OCI-M1 (cell line): ENCODE measurements at places on chromosomes 13 and 19.

- no peak for DNase-seq
Observed at GRCh38 chr13:48255954-48256353, 22.9 kb downstream of the ITM2B start.

DNA sequence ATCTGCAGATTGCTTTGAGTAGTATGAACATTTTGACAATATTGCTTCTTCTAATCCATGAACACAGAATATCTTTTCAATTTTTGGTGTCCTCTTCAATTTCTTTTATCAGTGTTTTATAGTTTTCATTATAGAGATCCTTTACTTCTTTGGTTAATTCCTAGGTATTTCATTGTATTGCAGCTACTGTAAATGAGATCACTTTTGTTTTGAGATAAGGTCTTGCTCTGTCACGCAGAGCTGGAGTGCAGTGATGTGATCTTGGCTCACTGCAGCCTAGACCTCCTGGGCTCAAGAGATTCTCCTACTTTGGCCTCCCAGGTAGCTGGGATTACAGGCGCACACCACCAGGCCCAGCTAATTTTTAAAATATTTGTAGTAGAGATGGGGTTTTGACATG is 9.8 kb downstream of the CYP2A7 start:
- peak; percentile 76 for DNase-seq

GRCh38 chr13:112893570-112894422 is 75.2 kb upstream of the MCF2L start:
- DNase-seq: peak; percentile 48

- no peak for DNase-seq
Observed at GRCh38 chr19:39997638-39998216, 867 bp downstream of the ZNF546 start.

DNA sequence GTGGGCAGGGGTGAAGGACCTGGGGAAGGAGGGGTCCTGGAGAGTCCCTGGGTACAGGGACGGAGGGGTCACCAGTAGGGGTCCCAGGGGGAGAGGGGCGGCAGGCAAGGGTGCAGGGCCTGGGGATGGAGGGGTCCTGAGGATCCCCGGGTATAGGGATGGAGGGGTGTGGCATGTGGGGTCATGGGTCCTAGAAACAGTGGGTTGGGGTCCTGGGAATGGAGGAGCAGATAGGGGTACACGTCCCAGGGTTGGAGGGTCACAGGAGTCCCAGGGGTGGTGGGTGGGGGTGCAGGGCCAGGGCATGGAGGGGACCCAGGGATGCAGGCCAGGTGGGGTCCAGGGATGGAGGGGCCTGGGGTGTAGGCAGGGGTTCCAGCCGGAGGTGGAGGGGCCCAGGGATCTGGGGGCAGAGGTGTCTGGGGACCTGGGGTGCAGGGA is 1.4 kb downstream of the BTBD2 start:
- no peak for DNase-seq

- no peak for DNase-seq
Observed at GRCh38 chr13:44347301-44347700, 26.3 kb upstream of the SERP2 start.

DNA sequence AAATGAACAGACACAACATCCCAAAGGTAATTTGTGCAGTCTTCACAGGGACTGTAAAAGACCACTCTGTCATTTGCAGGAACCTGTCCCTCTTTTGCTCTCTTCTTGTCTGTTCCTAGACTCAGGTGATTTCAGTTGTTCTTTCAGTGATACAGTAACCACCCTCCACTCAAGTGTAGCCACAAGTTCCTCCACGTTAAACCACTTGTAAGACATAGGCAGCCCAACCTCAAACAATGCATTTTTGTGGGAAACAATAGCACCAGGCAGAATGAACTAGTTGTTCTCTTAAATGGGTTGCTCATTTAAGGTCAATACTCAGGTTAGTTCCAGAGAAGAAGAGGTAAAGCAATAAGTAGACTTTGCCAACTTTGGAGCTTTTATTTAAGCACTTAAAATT is 359.4 kb downstream of the MZT1 start:
- DNase-seq: no peak

- no peak for DNase-seq
Observed at GRCh38 chr13:48504606-48505005, 28.3 kb downstream of the RCBTB2 start.

DNA sequence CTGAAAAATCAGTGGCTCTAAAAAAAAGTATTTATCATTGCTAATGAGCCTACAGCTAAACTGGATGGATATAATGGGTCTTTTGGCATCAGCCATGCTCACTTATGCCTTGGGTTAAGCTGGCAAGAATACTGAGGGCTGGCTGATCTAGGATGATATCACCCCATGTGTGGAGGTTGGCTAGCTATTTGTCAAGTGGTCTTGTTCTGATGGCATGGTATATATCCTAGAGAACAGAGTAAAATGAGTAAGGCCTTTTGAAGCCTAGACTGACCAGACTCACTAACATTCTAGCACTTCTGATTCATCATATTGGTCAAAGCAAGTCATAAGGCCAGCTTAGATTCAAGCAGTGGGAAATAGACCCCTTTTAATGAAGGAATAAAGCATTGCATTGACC is 383.0 kb downstream of the SLITRK1 start:
- no peak for DNase-seq

DNA sequence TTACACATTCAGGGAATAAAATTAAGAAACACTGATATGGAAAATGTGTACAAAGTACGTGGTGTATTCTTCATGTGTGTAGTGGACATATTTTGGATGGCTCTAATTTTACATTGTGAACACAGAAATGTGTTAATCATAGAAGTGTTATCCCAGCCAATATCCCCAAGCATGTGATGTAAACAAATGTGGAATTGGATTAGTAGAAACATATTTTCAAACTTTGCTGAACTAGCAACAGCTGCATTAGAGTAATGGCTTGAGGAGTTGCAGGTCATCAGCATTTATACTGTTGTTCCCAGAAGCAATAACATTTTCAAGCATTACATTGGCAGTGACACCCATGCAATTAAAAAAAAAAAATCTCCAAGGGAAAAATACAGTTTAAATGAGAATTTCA is 600.6 kb downstream of the SLITRK1 start:
- DNase-seq: no peak

DNA sequence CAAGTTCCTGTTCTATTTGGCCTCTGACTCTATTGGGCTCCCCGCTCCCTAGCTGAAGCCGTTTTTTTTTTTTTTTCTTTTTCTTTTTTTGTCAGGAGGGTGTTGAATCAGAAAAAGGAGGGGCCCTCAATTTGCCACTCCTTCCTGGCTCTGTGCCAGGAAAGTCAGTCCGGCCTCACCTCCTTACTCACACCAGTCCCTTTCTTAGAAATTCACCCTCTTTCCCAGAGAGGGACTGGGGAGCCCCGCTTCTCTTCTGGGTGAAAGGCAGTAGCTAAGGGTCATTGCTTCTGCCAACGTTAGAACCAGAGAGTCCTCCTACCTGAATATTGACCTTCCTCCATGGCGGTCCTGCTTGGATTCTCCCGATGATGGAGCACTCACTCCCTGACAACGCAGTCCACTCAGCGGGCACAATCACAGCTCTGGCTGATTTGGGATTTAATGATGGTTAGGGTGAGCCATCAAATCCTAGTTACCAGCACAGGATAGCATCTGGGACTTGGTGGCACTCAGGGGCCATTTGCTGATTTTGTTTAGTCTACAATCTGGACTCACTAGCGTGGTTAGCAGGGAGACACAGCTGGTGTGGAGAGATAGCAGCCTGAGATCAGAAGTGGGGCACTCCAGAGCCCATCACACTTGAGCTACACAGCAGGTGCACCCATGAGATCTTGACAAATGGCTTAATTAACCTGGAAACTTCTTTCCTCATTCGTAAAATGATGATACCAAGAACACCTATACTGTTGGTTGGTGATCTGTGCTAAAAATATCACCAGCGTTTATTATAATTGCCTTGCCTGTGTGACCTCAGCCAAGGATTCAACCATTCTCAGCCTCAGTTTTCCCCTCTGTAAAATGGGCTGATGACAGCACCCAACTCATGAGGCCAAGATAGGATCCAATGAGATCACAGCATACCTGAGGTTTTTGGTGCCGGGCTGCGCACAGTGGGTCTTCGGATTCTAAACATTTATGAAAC is 2.2 kb downstream of the FCER2 start:
- peak; percentile 72 for DNase-seq

DNA sequence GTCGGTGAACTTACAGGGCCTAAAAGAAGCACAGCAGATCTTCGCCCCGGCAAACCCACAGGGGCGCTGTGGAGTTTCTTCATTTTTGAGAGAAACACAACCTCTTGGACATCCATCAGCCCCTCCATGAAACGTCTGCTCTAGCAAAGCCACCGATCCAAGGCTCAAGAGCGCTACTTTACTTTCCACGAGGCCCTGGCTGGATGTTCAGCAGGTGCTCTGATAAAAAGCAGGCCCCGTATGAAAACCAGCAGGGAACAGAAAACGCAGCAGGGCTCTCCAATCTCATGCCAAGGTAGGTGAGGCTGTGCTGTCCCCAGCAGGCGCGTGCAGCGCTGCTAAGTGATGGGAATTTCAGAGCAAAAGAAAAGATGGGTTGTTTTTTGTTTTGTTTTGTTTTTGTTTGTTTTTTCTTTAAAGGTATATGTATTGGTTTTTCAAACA is 86.7 kb downstream of the IRS2 start:
- DNase-seq: peak; percentile 27

DNA sequence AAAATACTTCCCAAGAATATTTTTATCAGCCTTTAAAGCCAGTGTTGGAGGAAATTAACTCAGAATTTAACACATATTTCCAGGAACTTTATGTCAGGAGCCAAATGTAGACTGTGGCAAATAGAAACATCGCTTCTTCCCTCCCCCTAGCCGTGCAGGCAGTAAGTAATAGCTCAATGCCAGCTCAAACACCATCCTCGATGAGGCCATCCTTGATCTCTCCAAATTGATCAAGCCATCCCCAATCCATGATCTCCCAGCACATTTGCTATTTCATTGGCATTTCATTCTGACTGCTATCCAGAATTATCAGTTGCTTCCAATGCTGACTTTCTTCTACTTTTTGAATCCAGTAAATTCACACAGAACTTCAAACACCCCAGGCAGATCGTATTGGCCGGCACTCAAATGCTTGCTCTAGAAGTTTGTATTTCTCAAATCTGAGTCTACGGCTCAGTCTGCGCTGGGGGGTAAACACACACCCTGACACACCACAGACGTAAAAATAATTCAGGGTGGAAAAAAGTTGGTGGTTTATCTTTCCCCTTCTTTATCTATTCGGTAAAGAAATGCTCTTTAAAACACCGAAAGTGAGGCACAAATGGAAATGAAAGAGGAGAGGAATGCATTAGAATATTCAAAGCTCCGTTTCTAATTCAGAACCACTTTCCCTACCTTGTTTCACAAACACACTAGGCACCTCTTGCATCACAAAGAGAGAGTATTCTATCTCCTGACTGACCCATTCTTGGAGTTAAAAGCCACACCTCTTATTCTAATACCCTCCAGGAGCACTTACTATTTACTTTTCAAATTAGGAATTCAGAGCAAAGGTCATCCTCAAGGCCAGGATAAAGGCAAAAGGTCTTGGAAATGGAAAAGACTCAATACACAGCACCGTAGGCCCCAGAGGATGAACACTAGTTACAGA is 991 bp downstream of the OBI1 start:
- DNase-seq: peak; percentile 67

DNA sequence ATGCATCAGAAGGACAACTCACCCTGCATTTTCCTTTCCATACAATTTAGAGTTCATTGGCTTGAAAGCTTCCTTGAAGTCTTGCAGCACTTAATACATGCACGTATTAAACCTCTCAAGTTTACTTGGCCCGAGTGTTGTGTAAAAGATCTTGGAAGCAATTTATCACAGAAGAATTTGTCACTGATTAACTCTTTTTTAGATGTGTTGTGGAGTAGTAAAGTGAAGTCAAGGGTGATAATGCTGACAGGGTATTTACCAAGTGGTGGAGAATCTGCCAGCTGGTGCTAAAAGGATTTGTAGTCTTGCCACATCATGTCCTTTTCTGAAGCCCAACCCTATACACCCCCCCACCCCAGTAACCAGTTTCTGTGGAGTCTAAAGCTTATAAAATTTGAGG is 421.0 kb upstream of the MIR17HG start:
- DNase-seq: no peak

DNA sequence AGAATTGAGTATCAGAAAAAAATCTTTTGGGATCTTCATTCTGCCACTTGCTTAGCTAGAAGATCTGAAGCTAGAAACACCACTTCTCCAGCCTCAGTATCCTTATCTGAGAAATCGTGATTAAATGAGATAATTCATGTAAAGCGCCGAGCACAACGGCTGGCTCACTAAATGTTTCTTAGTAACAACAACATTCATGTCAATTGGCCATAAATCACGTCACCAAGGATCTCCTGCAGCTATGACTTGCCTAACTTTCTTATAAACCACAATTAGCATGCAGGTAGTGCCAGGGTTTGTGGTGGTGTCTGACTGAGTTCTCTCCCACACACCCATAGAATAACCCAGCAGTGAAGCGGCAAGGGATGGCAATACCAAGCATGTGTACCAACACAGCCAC is 501.3 kb downstream of the EFNB2 start:
- no peak for DNase-seq

- no peak for DNase-seq
Observed at GRCh38 chr13:70311191-70311590, 202.9 kb upstream of the KLHL1 start.

DNA sequence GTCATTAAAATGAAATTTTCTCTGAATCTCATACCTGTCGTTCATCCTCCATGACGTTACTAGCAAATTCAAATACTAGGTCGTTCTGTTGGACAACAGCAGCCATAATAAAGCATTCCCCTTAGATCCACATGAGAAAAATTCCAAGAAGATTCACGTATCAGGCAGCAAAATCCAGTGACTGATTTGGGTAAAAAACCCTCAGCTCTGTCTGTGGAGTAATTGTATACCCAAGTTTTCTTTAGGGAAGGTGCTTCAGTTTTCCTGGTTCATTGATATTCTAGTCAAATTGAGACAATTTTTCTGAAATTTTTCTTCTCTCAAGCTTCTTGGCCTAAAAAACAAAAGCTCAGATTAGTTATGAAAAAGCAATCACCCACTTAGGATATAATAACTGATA is 37.2 kb downstream of the ELF1 start:
- peak; percentile 59 for DNase-seq

DNA sequence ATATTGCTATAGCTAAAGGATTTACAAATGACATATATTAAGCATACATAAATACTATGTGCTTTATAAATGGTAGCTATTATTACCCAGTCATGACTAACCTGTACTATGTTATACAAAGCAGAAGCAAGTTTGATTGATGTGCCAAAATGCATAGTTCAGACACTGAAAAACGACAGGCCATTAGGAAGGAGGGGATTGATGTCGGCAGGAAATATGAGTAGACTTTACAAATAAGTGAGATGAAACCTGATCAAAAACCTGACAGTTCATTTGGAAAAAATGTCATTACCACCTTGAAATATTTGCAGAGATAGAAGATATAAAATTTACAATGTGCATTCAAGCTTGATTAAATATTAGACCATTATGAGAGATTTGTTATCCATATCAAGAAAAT is 38.8 kb upstream of the TPP2 start:
- DNase-seq: no peak

GRCh38 chr13:80904386-80904785 is 563.5 kb upstream of the SPRY2 start:
- DNase-seq: no peak

DNA sequence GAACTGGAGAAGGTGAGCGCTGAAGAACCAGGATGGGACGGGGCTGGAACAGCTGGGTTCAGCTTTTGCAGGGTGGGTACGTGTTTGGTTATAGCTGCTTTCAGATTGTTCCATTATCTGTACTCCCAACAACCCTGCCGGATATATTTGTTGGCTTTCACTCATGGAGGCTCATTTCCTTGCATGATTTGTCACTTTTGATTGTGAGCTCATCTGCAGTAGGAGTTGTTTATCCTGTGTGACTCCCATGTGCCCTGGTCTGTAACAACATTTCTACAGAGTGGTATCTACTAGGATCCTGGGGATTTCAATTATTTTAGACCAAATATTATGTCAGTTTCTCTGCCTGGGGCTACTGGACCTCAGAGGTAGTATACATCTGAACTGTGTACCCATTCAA is 5.4 kb downstream of the ARL11 start:
- no peak for DNase-seq
